ENCODE measurements at places on chromosomes 5 and 9. TPM values are rescaled to one million over a fixed set of nuclear protein-coding genes. Genes with fewer than 3 reads are reported as not detected.

DNA sequence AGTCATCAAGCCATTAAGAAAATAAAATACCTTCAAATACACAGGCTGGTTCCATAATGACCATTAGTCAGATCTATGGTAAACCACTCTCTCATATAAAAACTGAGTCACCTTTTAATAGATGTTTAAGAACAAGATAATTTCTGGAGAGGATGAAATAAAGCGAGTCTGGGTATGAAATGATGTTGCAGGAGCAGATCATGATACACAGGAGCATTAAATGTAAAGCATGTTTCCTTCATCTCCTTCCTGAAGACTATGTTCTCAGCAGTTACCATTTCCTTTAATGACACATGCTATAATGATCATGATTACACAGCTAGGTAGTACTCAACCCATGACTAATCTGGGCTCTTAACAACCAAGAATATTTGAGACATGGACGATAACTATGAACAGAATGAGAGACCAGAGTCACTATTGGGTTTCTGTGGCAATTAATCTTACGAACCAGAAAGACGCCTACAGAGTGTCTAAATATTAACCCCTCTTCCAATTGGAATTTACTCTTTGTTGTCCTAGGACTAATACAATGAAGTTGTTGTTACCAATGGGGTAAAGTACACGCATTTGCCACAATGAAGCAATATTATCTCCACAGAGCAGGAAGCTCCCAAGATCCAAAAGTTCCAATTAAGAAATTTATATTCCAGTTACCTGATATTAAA lies 105.6 kb downstream of the NR6A1 start:
- DNase-seq, result no peak

DNA sequence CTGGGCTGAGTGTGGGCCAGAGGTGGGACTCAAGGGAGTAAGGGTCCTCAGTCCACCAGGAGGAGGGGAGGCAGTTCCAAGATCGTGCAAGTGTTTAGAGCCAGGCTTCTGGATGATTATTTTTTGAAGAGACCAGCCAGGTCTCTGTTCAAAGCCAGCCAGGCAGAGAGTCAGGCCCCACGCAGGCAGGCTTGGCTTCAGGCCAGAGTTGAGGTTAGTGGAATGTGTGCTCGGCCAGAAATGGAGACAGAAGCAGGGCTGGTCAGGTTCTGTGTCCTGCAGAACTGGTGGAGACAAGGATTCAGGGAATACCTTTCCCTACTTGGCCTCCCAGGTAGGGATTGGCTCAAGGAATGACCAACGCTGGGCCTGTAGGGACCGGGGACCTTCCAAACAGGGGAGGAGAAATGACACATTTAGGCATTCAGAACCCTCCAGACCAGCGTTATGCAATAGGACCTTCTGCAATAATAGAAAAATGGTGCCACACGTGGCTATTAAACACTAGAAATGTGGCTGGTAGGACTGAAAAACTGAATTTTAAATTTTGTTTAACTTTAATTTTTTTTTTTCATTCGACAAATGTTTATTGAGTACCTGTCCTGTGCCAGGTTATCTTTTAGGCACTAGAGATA lies 106.2 kb downstream of the CMYA5 start:
- DNase-seq, result no peak

- no peak for DNase-seq
Observed at GRCh38 chr9:10331157-10331556, 281.6 kb downstream of the PTPRD start.

DNA sequence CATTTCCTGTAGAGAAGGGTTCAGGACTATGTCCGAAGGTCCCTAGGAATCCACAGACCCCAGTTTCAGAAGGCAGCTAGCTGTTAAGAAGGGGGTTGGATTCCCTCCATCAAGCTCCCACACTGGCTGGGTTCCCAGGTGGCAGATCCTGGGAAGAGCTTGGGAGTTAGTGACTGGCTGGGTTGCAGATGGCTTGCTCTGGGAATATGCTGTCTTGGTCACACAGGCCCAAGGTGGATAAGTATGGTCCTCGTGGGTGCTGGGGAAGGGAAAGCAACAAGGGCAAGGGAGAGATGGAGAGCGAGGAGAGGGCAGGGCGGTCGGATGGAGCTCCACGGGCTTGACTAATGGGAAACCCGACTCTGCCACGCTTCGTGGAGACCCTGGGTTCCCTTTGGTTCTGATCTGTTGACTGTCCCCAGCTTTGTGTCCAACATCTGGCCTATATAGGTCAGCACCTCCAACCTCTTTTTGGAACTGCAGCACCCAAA lies 17.4 kb downstream of the SH3PXD2B start:
- no peak for DNase-seq

- DNase-seq, result no peak
Observed at GRCh38 chr5:103178167-103178566, 58.1 kb downstream of the PPIP5K2 start.

DNA sequence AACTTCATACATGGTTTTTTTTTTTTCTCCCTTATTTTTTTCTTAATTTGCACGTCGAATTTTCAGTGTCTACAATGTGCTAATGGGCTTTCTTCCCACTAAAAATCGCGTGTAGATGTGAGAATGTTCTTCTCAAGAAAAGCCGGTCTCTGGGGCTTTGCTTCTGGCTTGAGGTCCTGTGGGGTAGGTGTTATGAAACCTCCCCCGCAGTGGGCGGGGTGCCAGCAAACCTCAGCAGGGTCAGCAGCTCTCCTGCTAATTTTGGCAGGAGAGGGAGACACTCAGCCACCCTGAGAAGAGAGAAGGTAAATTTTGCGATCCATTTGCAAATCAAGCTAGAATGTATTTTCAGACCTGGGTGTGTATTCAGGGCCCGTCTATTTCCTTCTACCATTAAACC lies 59.9 kb downstream of the NPR3 start:
- DNase-seq, result no peak

- DNase-seq, result no peak
Observed at GRCh38 chr5:39870137-39870536, 445.4 kb upstream of the DAB2 start.

DNA sequence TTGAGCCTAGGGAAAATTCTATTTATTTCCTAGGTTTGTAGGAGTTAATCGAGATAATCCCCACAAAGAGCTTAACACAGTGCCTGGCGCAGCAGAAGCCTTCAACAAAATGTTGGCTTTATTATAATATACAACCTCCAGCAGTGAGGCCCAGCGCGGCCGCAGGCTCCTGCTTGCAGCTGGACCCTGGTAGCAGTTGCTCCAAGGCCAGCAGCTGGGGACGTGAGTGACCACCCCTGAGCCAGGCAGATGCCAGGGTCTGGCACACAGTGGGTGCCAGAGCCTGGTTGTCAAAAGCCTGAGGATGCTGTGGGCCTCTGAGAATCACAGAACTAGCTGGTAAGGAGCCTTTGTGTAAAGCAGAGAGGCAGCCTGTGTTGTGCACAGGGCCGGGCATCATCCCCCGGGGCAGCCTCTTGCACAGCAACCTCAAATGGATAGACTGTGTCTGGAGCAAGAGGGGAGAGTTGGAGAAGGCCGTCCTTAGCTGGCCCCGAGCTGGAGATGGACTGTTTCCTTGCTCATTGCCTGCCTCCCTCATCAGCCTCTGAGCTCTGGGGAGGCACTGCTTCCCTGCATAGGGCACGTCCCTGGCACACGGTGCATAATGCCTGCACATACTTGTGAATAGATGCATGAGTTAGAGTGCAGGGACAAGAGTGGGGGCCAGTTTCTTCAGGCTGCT lies 17.3 kb downstream of the CSF1R start:
- DNase-seq, result no peak

GRCh38 chr9:109168170-109168569 lies 1.1 kb upstream of the FRRS1L start:
- no peak for DNase-seq

GRCh38 chr5:142725231-142726187 lies 39.6 kb upstream of the FGF1 start:
- DNase-seq, result no peak

GRCh38 chr5:145243016-145243415 lies 592.1 kb downstream of the PRELID2 start:
- DNase-seq, result no peak

GRCh38 chr5:153276151-153276550 lies 214.3 kb upstream of the GRIA1 start:
- DNase-seq, result no peak

PCDHGB1 gene
- total RNA-seq, result 0.59 TPM

NUTM2G gene
- not detected for total RNA-seq

IFNA2 gene
- not detected for total RNA-seq

SPRY4 gene
- total RNA-seq, result 7.4 TPM

PFN3 gene
- not detected for total RNA-seq

IL3 gene
- not detected for total RNA-seq

GOLGA1 gene
- 11.3 TPM for total RNA-seq

GOLM1 gene
- 85.1 TPM for total RNA-seq

TAF11L5 gene
- not detected for total RNA-seq

GPR21 gene
- 0.46 TPM for total RNA-seq

NMUR2 gene
- not detected for total RNA-seq

TGFBI gene
- 16.9 TPM for total RNA-seq

CXCL14 gene
- total RNA-seq, result not detected

FOXD4 gene
- total RNA-seq, result 0.13 TPM

Data from pulmonary artery endothelial cell (primary cell).